ENCODE measurements at places on chromosomes 2 and 18.
A peak's percentile ranks its signal among the peaks of the same experiment; 100 is the strongest.

GRCh38 chr2:68603059-68603458 is 40.3 kb upstream of the PROKR1 start:
- no peak for DNase-seq

GRCh38 chr2:182598626-182599025 is 117.4 kb upstream of the DNAJC10 start:
- no peak for DNase-seq

GRCh38 chr2:130864830-130865800 is 28.4 kb downstream of the ARHGEF4 start:
- DNase-seq = no peak

DNA sequence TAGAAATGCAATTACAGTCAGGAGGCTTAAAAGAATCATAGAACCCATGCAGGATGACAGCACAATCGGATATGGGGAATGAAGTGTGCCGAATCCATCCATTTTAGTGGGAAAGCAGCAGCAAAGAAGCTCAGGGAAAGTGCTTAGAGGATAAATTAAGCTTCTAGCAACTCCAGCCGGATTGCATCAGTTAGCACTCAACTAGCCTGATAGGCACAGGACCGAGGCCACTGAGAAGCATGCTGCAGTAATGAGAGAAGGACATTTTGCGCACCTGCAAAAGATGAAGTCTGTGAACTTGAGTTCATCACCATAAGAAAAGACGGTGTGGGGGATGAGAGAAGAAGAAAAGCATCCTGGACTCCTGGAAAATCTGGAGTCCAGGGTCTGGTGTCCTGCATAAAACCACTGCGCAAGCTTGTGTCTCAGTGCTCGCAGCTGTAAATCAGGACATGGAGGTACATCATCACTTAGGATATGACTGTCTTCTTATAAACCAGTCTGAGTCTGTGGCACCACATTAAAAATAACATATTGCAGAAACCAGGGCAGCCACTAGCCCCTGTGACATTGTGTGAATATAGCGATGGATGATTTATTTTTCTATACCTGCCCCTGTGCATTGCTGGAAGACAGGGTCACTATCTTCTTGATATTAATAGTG is 665.5 kb upstream of the SOX11 start:
- no peak for DNase-seq

GRCh38 chr2:160199683-160200389 is at the start of gene ITGB6:
TSS of gene ITGB6 (minus strand) at chr2:160200272. CDS start at chr2:160200063, 209 bp downstream.
- DNase-seq = no peak

DNA sequence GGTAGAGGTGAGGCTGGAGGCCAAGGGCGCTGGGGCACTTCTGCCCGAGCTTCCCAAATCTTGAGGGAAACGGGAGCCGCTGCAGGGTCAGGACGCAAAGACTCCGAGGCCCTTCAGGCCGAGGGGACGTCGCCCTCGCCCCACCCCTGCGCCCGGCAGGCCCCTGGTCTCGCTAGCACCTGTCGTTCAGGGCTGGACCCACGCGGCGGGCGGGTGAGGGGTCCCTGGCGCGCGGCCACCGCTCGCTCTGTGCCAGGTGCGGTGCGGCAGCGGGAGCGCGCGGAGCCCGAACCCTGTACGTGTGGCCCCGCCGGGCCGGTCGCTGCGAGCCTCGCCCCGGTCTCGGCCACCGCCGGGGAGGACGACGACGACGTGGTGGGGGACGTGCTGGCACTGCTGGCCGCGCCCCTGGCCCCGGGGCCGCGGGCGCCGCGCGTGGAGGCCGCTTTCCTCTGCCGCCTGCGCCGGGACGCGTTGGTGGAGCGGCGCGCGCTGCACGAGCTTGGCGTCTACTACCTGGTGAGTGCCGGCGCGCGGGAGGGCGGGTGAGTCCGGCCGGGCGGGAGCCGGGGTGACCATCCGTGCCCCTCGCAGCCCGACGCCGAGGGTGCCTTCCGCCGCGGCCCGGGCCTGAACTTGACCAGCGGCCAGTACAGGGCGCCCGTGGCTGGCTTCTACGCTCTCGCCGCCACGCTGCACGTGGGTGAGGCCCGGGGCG is 4.9 kb downstream of the ERFE start:
- DNase-seq = no peak

GRCh38 chr2:182642328-182642727 is 73.7 kb upstream of the DNAJC10 start:
- DNase-seq = peak; percentile 28

- DNase-seq = no peak
These were observed 105.7 kb downstream of the RDH14 start for GRCh38 chr2:18454692-18455235.

GRCh38 chr2:70498528-70498927 is 55.1 kb downstream of the TGFA start:
- no peak for DNase-seq

GRCh38 chr2:47554311-47554905 is 151.5 kb downstream of the MSH2 start:
- DNase-seq = no peak

GRCh38 chr18:59846814-59847490 is 52.8 kb upstream of the PMAIP1 start:
- DNase-seq = peak; percentile 70

- no peak for DNase-seq
These were observed 120.6 kb downstream of the NDUFA10 start for GRCh38 chr2:239904496-239904895.

DNA sequence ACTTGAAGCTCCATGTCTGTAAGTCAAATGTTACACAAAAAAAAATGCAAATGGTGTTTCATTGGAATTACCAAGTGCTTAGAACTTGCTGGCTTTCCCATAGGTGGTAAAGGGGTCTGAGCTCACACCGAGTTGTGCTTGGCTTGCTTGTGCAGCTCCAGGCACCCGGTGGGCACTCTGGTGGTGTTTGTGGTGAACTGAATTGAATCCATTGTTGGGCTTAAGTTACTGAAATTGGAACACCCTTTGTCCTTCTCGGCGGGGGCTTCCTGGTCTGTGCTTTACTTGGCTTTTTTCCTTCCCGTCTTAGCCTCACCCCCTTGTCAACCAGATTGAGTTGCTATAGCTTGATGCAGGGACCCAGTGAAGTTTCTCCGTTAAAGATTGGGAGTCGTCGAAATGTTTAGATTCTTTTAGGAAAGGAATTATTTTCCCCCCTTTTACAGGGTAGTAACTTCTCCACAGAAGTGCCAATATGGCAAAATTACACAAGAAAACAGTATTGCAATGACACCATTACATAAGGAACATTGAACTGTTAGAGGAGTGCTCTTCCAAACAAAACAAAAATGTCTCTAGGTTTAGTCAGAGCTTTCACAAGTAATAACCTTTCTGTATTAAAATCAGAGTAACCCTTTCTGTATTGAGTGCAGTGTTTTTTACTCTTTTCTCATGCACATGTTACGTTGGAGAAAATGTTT is 97.9 kb upstream of the IL1R2 start:
- DNase-seq = no peak

DNA sequence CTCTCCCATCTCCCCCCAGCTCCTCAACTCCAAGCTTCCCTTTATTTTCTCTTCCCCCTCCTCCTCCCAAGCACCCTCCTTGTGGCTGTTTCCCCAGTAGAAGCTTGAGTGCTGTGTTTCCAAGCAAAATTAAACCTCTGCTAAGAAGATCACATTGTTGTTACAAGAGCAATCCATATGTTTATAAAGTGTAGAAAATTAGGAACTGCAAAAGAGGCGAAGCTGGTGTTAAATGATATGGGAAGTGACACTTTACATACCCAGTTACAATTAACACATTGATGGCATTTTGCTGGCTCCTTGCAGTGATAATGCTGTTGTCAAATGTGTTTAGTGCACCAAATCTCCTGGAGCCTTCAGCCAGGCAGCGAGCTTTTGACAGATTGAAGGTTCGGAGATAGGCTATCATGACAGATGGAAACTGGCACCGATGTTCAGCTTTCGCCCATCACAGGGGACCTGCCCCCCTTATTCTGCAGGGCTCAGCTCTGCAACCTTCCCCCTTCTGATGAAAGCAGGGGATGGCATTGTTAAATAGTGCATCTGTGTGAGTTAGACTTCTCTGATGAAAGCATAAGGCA is 259.8 kb upstream of the ATP5MC3 start:
- DNase-seq = no peak

GRCh38 chr2:120632796-120633646 is 102.6 kb upstream of the GLI2 start:
- no peak for DNase-seq

- peak; percentile 34 for DNase-seq
These were observed 94.6 kb downstream of the LDLRAD4 start for GRCh38 chr18:13313006-13313686.

GRCh38 chr2:71299507-71299906 is 32.1 kb upstream of the ZNF638 start:
- no peak for DNase-seq

GRCh38 chr2:118492335-118492734 is 355.1 kb downstream of the EN1 start:
- DNase-seq = no peak

- no peak for DNase-seq
These were observed 30.1 kb downstream of the MBP start for GRCh38 chr18:77102259-77103040.

DNA sequence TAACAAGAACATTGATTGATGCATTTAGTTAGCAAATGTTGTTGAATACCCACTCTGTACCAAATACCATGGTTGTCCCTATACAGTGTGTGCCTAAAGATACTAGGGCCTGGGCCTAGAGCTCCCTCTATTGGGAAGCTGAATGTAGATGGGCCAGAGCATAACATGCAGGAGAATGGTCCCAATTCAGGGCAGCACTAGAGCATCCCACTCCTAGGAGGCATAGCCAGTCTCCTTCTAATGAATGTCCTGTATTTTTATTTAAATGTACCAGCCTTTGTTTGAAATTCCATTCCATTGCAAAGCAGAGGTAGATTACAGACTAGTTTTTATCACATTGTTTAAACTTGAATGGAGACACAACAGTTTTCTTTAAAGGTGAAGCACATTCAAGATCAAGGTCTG is 90.6 kb downstream of the FEZ2 start:
- DNase-seq = peak; percentile 39

DNA sequence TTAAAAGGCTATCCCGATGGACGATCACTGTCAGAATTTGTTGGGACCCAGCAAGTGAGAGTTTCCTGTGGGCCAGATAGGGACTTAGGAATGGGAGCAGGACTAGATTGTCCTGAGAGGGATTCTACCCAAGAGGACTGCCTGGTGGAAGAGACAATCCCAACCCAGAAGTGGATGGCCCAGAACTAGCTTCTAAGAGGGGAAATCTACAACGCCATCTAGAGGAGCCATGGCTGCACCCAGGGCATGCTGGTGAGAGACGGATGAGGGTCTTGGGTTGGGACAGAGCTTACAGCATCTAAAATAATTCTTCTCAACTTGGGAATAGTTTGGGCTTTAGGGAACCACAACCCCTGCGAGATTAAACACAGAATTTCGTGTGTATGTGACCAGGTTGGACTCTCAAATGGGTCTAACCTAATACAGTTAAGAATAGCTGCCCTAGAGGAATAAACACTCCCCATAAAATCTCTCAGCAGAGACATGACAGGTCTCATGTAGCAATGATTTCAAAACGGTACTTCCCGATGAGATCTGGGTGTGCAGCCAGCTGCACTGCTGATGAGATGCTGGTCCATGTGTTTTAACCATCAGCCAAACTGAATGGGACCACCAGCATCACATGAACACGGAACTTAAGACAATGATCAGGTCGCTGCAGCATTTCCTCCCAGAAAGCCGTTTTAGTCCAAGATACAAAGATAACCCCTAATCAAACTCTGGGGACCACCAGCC is 50.8 kb downstream of the CCBE1 start:
- no peak for DNase-seq

GRCh38 chr18:46338766-46339165 is 234.6 kb downstream of the HAUS1 start:
- no peak for DNase-seq

- no peak for DNase-seq
These were observed 10.3 kb downstream of the TEX44 start for GRCh38 chr2:231602859-231603467.

GRCh38 chr2:35080231-35080910 is 1275.2 kb upstream of the CRIM1 start:
- no peak for DNase-seq

DNA sequence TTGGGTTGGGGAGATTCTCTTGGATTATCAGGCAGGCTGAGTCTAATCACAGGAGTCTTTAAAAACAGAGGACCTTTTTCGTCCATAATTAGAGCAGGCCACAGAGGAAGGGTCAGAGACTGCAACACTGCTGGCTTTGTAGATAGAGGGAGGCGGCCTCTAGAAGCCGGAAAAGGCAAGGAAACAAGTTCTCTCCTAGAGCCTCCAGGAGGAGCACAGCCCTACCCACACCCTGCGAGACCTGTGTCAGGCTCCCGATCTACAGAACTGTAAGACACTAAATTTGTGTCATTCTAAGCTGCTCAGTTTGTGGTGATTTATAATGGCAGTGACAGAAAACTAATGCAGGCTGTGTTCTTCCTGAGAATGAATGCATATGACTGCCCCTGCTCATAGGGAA is 15.3 kb downstream of the ID2 start:
- DNase-seq = no peak

GRCh38 chr2:113089916-113090315 is 22.1 kb downstream of the IL1F10 start:
- DNase-seq = no peak

GRCh38 chr18:25935356-25935755 is 155.1 kb downstream of the SS18 start:
- no peak for DNase-seq

- DNase-seq = no peak
These were observed 19.6 kb downstream of the CEP68 start for GRCh38 chr2:65075605-65076344.

DNA sequence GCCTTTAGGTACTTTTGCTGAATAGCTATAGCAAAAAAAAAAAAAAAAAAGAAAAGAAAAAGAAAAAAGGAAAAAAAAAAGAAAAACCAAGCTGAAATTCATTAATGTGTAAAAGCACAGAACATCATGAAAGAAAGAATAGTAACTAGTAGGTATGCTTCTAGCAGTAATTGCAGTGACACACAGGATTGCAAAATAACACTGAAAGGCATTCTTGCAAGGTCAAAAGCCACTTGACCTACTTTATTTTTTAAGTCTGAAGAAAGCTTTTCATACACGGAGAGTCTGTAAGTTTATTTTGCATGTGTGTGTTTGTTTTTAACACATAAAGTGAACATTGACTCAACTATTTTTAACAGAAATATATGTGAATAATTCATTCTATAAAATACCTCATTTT is 54.4 kb downstream of the DOK6 start:
- DNase-seq = no peak

DNA sequence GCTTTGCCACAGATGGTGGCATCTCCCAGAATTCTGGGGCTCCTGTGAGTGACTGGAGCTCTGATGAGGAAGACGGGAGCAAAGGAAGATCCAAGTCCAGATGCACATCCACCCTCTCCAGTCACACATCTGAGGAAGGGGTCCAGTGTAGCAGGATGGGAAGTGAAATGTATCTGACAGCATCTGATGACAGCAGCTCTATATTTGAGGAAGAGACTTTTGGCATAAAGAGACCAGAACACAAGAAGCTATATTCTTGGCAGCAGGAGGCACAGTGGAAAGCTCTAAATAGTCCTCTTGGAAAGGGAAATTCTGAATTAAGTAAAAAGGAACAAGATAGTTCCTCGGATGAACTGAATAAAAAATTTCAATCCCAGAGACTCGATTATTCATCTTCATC is 23.5 kb upstream of the C1GALT1C1L start:
- no peak for DNase-seq

GRCh38 chr18:6610466-6610865 is 119.0 kb upstream of the ARHGAP28 start:
- no peak for DNase-seq

GRCh38 chr2:199692489-199692888 is 158.5 kb downstream of the FTCDNL1 start:
- DNase-seq = no peak

- no peak for DNase-seq
These were observed 464.1 kb upstream of the CRIM1 start for GRCh38 chr2:35891528-35891927.

All from activated CD4-positive, alpha-beta T cell treated with anti-CD3 and anti-CD28 coated beads for 48 hours (primary cell).